ENCODE measurements at places on chromosomes 16 and 17. TPM values are rescaled to one million over a fixed set of nuclear protein-coding genes. Genes with fewer than 3 reads are reported as not detected.

DYNLL2 gene
- 194 TPM for polyA plus RNA-seq

KCNH6 gene
- not detected for polyA plus RNA-seq

TPSD1 gene
- not detected for polyA plus RNA-seq

PRR15L gene
- polyA plus RNA-seq = 0.03 TPM

RASL10B gene
- polyA plus RNA-seq = 1.4 TPM

RAB37 gene
- polyA plus RNA-seq = 2.3 TPM

HOXB5 gene
- 5.6 TPM for polyA plus RNA-seq

MYL11 gene
- polyA plus RNA-seq = 2.7 TPM

TEKT3 gene
- polyA plus RNA-seq = 1.2 TPM

CEMP1 gene
- polyA plus RNA-seq = 1.4 TPM

DNA sequence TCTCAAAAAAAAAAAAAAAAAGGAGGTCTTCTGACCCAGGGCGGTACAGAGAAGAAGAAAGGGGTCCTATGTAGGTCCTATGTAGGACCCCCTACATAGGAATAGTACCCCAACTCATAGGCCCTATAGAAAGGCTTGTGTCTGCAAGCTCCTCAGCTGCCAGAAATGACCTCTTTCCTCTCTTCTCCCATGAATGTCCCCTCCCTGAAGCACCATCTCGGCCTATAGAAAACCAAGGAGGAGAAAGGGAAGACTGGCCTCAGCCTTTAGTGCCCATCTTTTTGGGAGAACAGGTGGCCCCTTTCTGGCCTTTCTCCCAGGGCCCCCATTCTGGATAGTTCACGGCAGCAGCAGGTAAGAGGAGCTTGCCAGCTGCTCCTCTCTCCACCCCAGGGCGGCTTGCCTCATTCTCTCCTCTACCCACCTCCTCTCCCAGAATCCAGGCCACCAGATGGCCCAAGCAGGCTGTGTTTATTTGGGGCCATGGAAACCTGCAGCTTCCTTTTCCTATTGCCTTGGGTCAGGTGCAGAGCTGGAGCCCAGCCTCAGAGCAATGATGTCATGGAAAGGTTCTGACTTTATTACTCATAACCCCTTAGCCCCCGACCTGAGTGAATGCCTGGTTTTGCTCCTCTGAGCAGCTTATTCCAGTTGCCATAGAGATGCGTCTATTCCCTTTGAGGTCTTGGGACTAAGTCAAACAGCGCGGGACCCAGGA lies 1.6 kb upstream of the MRPL58 start:
- no peak overlapping the region for H3K27ac ChIP-seq
- no peak for DNase-seq
- H3K4me3 ChIP-seq = no peak overlapping the region
- H3K4me1 ChIP-seq = peaks cover 20% of the 10 kb centered on the region
- H3K36me3 ChIP-seq = no peaks in the 10 kb centered on the region

DNA sequence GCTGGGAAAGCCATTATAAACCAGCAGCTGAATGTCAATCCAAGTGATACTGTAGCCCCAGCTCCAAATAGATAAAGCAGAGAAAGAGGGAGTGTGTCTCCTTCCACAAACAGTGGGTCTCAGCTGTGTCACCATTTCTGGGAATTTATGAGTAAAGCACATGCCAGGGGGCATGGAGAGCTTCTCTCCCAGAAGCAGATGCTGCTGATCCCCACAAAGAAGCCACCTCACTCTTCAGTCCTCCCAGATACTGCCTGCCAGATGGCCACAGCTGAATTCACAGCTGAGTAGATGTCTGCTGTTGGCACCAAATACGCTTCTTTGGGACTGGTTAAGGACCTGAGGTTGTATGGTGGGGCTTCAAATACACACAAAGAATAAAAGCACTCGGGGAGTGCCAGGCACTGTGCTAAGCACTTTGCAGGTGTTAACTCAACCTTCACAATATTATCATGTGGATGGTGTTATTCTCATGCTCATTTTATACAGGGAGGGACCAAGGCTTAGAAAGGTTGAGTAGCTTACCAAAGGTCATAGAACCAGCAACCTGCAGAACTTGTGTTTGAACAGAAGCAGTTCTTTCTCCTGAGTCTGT lies 298.3 kb downstream of the CDH11 start:
- H3K4me3 ChIP-seq = no peak overlapping the region
- H3K27me3 ChIP-seq = no peaks in the 10 kb centered on the region
- no peaks in the 10 kb centered on the region for H3K4me1 ChIP-seq

- H3K4me3 ChIP-seq = no peak overlapping the region
- H3K4me1 ChIP-seq = no peaks in the 10 kb centered on the region
- H3K27ac ChIP-seq = no peak overlapping the region
- H3K27me3 ChIP-seq = no peaks in the 10 kb centered on the region
- DNase-seq = no peak
These were observed 21.8 kb downstream of the FBXO39 start for GRCh38 chr17:6797718-6798351.

DNA sequence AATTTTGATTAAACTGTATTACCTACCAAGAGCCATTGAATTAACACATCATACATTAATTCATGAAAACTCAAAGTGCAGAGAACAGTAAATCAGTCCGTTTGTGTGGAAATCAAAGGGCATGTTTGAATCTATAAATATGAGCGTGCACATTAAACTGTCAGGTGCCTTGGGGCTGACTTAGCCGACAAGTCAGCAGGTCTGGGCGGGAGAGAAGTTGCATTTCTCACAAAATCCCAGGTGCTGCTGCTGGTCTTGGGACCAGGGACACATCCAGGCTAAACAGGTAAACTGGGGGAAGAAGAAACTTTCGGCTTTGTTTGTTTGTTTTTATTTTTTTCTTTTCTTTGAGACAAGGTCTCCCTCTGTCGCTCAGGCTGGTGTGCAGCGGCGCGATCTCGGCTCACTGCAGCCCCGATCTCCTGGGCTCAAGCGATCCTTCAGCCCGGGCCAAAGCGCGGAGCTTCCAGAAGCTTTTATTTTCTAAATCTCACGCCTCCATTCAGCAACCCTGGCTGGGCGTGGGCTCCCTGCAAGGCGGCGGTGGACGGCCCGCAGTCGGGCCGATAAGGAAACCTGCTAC lies 213.9 kb downstream of the MRTFB start:
- peak overlapping the region; percentile 87 for H3K27ac ChIP-seq
- H3K27me3 ChIP-seq = no peaks in the 10 kb centered on the region
- no peaks in the 10 kb centered on the region for H3K4me1 ChIP-seq
- no peaks in the 10 kb centered on the region for H3K36me3 ChIP-seq

GRCh38 chr16:52832771-52833170 lies 219.9 kb downstream of the CHD9NB start:
- DNase-seq = no peak
- H3K4me3 ChIP-seq = no peak overlapping the region
- no peaks in the 10 kb centered on the region for H3K27me3 ChIP-seq
- H3K27ac ChIP-seq = no peak overlapping the region

GRCh38 chr16:17371299-17371698 lies 99.5 kb downstream of the XYLT1 start:
- DNase-seq = no peak
- no peak overlapping the region for H3K27ac ChIP-seq
- H3K4me3 ChIP-seq = no peak overlapping the region
- peaks cover 46% of the 10 kb centered on the region for H3K4me1 ChIP-seq
- H3K36me3 ChIP-seq = no peaks in the 10 kb centered on the region
- H3K27me3 ChIP-seq = no peaks in the 10 kb centered on the region

DNA sequence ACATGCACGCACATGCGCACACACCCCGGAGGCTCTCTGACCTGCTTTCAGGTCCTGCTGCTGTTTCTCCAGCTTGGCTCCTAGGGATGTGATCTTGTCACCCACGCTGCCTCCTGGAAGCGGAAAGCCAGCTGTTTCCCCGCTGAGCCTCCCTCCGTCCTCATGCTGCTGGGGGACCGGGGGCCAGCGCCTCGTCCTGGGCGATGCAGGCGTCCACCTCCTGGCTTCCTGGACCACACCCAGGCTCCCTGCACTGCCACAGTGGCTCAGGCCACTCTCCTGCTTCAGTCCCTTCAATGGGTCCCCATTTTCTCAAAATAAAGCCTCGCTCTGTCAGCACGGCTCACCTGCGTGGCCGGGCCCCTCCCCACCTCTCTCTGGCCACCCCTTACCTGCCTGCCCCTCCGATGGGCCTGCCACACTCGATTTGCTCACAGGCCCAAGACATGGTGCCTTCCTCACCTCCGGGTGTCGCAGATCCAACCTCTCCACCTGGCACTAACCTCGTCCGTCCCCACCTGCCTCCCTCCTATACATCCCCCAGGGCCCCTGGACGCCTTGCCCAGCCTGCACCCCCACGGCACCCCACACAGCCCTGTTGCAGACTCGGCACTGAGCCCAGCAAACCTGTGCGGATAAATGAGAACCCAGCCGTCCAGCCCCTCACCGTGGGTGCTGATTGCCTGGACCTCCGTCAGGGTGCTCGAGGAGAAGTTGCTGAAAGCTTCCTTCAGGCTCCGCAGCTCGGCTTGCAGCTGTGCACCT lies 6.6 kb downstream of the ASGR2 start:
- DNase-seq = no peak
- H3K36me3 ChIP-seq = no peaks in the 10 kb centered on the region
- no peaks in the 10 kb centered on the region for H3K4me1 ChIP-seq

DNA sequence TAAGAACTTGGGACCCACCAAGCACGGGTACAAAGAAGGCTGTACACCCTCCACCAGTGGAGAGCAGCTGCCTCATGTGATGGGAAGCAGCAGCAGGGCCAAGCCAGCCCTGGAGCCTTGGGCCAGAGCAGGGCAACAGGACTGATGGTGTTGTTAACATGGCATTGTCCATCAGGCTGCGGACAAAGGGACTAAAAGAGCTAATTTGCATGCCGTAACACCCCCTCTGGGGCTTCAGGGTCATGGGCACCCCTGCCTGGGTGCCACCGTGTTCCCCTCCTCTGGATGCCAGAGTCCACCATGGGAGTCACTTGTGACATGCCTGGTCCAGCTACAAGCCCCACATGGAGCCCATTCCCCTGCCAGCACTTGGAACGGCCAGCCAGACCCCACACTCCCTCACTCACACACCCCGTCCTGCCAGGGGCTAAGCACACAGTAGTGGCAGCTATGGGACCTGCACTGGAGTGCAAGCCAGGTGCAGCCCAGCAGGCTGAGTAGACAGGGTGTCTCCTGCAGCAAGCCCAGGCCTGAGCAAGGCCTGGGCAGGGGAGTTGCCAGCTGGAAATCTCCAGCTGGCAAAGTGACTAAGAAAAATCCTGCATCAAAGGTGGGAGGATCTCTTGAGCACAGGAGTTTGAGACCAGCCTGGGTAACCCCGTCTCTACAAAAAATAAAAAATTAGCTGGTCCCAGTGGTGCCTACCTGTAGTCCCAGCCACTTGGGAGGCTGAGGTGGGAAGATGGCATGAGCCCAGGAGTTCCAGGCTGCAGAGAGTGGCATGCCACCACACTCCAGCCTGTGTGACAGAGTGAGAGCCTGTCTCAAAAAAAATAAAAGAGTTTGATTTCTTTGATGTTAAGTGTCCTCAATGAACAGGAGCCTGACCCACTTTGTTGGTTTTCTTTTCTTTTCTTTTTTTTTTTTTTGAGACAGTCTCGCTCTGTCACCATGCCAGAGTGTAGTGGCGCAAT lies 33.7 kb downstream of the NOL11 start:
- H3K4me3 ChIP-seq = no peak overlapping the region
- H3K4me1 ChIP-seq = no peaks in the 10 kb centered on the region
- H3K27me3 ChIP-seq = no peaks in the 10 kb centered on the region

- H3K27ac ChIP-seq = no peak overlapping the region
- H3K4me3 ChIP-seq = no peak overlapping the region
- no peak for DNase-seq
- H3K4me1 ChIP-seq = no peaks in the 10 kb centered on the region
- H3K36me3 ChIP-seq = no peaks in the 10 kb centered on the region
- peaks cover 3% of the 10 kb centered on the region for H3K27me3 ChIP-seq
These were observed 36.6 kb upstream of the EMP2 start for GRCh38 chr16:10616756-10617640.

DNA sequence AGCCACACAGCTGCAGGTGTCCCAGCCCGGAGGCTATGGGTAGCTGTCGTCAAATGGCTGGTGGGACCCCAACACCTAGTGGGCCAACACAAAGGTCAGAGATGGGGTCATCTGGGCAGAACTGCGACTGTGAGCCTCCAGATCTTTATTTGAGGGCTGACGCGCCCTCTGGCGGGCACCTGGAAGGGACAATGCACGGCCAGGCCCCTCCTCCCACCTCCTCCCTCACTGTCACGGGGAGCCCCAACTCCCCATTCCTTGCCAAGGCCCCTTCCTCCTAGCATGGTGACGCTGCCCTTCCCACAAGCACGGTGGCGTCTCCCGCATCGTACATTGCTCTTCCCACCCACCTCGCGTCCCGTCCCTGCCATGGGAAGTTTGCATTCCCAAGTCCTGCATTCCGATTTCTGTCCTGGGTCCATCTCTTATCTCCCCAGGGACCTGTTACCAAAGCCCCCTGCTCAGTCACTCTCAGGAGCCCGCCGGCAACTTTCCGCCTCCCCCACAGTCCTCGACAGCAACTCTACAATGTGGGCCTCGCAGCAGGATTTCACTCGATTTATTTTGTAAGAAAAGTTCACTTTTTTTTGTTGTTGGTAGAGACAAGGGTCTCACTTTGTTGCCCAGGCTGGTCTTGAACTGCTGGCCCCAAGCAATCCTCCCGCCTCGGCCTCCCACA lies 1.0 kb downstream of the TLE7 start:
- no peak overlapping the region for H3K4me3 ChIP-seq
- DNase-seq = peak; percentile 46
- no peaks in the 10 kb centered on the region for H3K4me1 ChIP-seq

- no peaks in the 10 kb centered on the region for H3K27me3 ChIP-seq
- peaks cover 6% of the 10 kb centered on the region for H3K36me3 ChIP-seq
- H3K4me1 ChIP-seq = peaks cover 15% of the 10 kb centered on the region
- no peak overlapping the region for H3K4me3 ChIP-seq
These were observed 49.0 kb upstream of the ZNF750 start for GRCh38 chr17:82888583-82889495.

DNA sequence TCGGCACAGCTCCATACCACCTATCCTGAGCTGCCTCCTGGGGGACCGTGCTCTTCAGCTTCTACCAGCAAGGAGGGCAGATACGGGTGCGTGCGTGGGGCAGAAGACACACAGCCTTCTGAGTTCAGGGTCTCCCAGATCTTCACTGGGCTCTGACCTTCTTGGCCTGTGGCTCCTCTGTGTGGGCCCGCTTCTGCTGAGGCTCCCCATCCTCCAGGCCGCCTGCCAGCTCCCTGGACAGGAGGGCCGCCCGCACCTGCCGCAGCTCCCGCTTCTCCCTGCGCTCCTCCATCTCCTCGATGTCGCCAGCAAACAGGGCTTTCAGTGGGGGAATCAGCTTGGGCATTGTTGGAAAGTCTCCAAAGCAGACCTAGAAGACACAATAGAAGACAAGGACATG lies 25.2 kb downstream of the ELAC2 start:
- DNase-seq = no peak
- no peak overlapping the region for H3K4me3 ChIP-seq
- H3K36me3 ChIP-seq = peaks cover 69% of the 10 kb centered on the region
- no peaks in the 10 kb centered on the region for H3K4me1 ChIP-seq
- H3K27me3 ChIP-seq = no peaks in the 10 kb centered on the region
- no peak overlapping the region for H3K27ac ChIP-seq

DNA sequence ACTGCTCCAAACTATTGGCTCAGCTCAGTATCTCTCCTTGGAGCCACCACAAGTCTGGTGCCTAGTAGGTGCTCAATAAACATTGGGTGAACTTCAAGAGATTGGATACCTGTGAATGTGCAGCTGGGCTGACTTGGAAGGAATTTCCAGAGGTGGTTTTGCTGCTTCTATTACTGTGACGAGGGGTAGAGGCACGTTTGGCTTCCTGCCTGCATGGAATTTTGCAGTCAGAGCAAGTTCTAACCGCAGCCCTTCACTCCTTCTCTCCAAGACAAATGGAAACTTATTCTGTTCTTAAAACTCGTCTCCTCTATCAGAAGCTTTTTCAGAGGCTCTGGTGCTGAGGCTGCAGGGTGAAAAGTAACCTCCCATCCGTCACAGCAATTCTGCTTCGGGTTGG lies 342.5 kb downstream of the CPPED1 start:
- H3K4me1 ChIP-seq = no peaks in the 10 kb centered on the region
- no peaks in the 10 kb centered on the region for H3K36me3 ChIP-seq
- H3K27me3 ChIP-seq = no peaks in the 10 kb centered on the region
- H3K4me3 ChIP-seq = no peak overlapping the region
- H3K27ac ChIP-seq = no peak overlapping the region

All from adrenal gland (tissue), 19 donors.